ENCODE measurements at places on chromosomes 11 and 22.

- no peak for DNase-seq
Observed at GRCh38 chr11:33264926-33265325, 7.7 kb downstream of the HIPK3 start.

- DNase-seq, result no peak
Observed at GRCh38 chr11:82747471-82747870, 13.8 kb upstream of the FAM181B start.

DNA sequence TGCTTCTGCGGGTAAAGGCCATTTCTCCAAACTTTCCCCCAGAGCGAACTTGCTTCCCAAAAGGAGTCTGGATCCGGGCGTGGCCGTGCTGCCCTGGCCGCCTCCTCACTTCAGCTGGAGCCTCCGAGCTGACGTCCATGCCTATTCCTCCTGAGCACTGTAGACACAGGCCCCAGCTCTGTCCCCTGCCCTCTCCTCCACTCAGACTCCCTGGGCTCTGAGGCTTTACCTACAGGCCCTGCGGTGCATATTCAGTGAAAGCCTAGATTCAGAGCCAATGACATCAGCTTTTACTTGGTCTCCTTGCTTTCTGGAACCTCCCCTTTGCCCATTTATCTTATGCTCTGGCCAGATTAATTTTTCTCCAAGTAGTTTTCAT lies 9.7 kb downstream of the LRP5 start:
- no peak for DNase-seq

DNA sequence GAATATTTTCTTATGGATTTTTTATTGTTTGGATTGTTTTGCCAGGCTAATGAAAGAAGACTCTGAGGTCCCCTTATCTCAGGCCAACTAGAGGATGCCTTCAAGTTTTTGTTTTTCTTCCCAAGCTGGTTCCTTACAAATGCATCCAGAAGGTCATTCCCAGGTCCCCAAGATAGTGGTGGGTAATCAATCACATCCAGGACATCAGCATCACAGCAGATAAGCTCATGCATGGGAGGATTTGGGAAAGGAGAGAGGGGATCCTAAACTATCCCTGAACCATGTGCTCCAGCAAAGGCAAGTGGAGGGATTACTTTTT lies 20.7 kb downstream of the FZD4 start:
- no peak for DNase-seq

- no peak for DNase-seq
Observed at GRCh38 chr11:50379484-50379883, 346.8 kb downstream of the OR4C45 start.

DNA sequence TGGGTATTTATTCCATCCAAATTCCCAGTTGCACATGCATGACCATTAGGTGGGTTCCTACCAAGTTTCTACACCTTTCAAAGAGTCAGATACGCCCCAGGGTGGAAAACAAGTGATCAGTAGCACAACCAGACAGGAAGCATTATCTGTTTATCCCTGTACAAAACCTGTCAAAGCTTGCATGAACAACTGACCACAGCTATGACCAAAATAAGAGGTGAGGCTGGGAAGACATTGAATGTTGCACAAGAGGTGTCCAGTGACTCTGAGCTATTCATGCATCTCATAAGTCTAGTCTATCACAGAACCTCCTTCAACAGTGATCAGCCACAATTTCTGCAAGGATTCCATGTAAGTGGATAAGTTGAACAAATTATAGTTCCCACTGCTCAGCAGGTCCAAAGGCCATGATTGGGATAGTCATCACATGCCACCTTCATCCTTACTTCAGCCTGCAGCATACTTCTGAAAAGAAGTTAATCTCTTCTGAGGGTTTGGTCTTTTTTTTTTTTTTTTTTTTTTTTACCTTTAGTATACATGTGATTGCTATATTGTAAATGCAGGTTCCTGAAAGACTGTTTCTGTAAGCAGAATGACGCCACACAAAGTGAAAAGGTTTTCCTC lies 28.0 kb upstream of the TMEM45B start:
- DNase-seq, result no peak

- DNase-seq, result no peak
Observed at GRCh38 chr11:41377709-41378394, 81.6 kb downstream of the LRRC4C start.

DNA sequence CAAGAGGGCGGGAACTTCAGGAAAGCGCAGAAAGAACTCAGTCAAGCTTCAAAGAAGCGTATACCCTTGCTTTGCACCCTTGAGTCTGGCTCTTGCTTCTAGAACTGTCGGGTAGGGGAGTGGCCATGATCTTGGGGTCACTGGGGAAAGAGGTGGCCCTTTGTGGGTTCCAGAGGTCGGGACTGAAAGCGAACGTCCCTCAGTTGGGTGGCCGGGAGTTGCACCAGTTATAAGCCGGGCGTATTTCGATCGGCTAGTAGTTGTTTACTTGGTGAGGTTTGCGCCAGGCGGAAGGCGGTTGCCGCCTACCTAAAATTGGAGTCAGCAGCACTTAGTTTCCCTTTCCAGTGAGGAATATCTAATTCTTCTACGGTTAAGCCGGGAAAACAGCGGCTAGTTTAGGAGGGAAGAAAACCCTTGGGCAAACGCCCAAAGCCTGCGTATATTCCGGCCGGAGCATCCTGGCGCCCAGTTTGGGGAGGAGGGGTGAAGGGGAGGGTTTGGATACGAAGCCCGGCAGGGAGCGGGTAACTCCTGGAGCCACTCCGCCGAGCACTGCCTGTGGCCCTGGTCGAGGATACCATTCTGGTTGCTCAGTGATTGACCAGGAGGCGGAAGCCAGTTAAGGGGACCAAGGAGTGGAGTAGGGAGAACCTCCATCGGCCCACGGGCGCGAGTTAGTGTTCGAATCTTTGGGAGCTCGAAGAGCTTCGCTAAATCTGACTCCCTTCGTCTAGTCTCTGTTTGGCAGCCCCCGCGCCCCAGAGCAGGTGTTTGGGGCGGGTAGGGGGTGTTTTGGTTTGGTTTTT lies 807 bp upstream of the WT1 start:
- DNase-seq, result no peak

DNA sequence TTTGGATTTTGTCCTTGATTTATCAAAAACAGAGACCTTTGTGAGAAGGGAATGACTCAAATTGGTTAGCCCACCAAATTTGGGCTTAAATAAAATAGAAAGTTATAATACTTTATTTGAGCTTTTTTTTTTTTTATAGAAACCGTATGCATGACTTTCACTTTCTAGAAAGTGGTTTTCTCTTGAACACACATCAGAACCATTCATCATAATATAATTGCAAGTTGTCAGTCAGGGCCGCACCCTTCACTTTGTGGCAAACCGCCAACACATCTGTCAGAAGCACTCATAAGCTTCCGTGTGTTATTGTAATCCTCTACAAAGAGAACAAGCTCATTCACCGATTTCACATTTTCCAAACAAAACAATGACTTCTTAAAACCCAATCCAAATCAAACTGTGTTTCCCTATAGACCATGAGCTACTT lies 76.1 kb downstream of the SOX6 start:
- DNase-seq, result no peak

GRCh38 chr11:73270855-73271477 lies 1.2 kb upstream of the P2RY6 start:
- no peak for DNase-seq

- DNase-seq, result no peak
Observed at GRCh38 chr11:117484156-117484555, 156.5 kb downstream of the CEP164 start.

GRCh38 chr22:27641049-27641795 lies 160.3 kb downstream of the MN1 start:
- no peak for DNase-seq
